Fibroblast of skin of abdomen (primary cell): ENCODE measurements at places on chromosomes 13 and 19.
A peak's percentile ranks its signal among the peaks of the same experiment; 100 is the strongest.

DNA sequence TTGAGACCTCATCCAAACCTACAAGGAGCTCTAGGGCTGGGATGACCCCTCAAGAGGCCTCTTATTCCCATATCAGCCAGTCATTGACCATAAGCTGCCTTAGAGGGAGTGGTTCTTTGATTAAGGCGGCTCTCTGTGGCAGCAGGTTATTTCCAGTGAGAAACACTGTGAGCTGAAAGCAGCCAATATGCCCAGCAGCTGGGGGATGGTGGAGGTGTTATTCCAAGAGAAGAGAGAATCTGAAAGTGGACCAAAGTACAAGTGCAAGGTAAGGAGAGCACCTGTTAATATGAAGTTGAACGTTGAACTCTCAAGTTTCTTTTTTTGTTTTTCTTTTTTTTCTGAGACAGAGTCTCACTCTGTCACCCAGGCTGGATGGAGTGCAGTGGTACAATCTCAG is 20.2 kb upstream of the FNDC3A start:
- no peak for DNase-seq

GRCh38 chr19:2729943-2730818 is 9.0 kb upstream of the DIRAS1 start:
- no peak for DNase-seq

- DNase-seq = peak; percentile 20
Measured at GRCh38 chr13:27077451-27077850, 94.2 kb downstream of the USP12 start.

DNA sequence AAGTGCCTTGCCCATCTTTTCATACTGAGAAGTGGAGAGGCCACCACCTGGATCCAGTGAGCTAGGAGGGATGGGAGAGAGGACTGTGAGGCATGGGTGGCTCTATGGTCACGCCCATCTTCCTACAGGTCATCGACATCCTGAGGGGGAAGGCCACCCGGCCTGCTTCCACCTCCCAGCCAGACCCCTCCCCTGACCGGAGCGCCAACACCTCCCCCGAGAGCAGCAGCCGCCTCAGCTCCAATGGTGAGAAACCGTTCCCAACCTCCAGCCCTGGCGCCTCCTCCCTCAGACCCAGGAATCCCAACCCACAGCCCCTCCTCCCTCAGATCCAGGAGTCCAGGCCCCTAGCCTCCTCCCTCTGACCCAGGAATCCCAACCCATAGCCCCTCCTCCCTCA is 10.1 kb downstream of the BCL3 start:
- DNase-seq = no peak

GRCh38 chr19:294946-295686 is 3.9 kb upstream of the PLPP2 start:
- DNase-seq = peak; percentile 12

- DNase-seq = no peak
Measured at GRCh38 chr19:43422689-43423066, 8.0 kb downstream of the TEX101 start.

DNA sequence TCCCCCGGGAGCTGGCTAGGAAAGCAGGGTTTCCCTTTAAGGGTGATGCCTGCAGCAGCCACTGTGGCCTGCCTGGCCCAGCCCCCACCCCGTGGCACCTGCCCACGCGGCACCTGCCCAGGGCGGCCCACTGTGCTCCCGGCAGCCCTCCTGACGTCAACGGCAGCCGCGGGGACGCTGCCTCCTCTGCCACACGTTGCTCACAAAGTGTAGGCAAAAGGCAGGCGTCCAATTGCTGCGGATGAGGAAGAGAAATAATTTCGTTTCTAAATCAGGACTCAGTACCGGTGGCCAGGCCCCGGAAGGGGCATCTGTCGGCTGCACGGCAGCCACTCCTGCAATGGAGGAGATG is 122.3 kb downstream of the URI1 start:
- no peak for DNase-seq

DNA sequence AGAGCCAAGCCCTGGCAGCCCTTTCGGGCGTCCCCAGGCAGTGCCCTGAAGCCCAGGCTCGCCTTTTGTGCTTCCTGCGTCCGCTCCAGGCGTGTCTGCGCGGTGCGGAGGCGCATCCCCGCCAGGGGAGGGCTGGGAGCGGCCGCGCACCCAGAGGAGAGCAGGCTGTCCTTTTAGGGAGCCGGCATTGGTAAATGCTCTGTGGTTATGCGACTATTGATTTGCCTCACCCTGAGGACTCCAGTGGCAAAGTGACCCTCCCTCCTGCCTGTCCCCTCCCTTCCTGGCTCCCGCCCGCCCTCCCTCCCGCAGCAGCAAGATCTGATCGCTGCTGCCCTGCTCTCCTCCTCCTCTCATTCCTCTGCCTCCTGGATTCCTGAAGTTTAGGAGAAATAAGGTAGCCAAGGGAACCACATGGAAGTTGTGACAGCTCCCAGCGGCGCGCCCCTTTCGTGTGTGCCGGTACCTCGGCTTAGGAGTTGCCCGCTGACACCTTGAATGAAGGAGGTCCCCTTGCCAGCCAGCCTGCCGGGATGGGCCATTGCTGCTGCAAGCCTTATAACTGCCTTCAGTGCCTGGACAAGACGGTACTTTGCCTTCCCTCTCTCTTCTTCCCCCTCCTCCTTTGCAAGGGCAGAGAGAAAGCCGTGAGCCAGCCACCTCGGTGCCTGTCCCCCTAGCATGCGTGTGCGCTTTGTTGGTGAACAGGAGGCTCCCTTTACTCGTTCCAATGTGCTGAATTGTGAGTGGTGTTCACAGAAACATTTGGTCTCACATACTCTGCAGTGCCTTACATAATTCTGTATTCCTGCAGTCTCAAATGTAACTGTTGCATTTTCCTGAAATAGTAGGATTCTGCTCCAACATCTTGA is 166.9 kb downstream of the SLC7A1 start:
- no peak for DNase-seq

- no peak for DNase-seq
Measured at GRCh38 chr13:76214001-76214400, 577.9 kb downstream of the LMO7 start.

- DNase-seq = peak; percentile 68
Measured at GRCh38 chr13:45989607-45990006, 62.9 kb downstream of the ZC3H13 start.

GRCh38 chr19:35294859-35295791 is 3.2 kb downstream of the MAG start:
- DNase-seq = no peak

- DNase-seq = no peak
Measured at GRCh38 chr13:80145171-80145690, 195.7 kb downstream of the SPRY2 start.

DNA sequence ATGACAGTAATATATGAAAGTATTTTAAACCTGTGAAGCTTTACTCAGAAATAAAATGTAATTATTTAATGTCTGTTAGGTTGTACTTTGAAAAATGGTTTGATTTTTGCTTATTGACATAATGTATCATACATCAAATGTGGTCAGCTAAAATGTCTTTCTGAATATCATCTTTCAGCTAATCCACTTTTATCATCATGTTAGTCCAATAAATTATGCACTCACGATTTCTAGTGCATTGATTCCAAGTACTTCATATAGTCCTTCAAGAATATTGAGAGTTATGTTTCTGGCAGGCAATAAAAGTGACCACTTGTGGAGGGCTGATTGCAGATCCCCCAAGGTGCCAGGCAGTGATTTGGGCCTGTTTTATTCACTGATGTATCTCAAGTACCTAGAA is 1204.1 kb downstream of the OLFM4 start:
- no peak for DNase-seq

DNA sequence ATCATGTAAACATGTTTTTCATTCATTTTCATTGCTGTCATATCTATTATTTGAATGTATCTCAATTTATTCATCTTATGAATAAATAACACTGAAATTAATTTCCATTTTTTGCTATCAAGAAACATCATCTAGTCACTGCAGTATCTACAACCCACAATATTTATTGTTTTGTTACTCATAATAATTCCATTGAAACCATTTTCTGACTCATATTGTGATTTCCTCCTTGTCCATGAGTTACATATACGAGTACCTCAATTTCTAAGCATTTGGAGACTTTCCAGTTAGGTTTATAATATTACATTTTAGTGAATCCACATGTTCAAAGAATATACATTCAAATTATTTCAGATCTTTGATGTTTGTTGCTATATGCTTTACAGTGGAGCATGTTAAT is 1524.0 kb downstream of the SLITRK1 start:
- DNase-seq = peak; percentile 8

GRCh38 chr13:73876323-73876722 is 257.9 kb downstream of the KLF12 start:
- DNase-seq = peak; percentile 39

DNA sequence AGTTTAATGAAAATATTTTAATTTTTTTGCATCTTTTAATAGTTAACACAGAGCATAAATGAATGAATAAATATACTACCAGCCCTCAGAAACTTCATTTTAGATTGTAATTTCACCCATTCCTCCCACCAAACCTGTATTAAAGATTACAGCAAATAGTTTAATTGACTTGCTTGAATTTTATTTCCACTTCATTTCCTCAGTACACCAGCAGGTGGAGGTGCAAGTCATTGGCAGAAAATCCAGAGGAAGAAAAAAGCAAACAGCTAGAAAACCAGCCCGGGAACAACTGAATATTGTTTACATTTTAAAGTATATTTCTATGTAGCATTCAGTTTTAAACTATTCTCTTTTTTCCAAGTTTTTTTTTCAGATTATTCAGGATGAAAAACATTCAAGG is 177.8 kb downstream of the OLFM4 start:
- DNase-seq = no peak

- DNase-seq = no peak
Measured at GRCh38 chr19:13381827-13382632, 124.2 kb downstream of the CACNA1A start.

GRCh38 chr13:84297251-84297650 is 415.0 kb upstream of the SLITRK1 start:
- peak; percentile 14 for DNase-seq

DNA sequence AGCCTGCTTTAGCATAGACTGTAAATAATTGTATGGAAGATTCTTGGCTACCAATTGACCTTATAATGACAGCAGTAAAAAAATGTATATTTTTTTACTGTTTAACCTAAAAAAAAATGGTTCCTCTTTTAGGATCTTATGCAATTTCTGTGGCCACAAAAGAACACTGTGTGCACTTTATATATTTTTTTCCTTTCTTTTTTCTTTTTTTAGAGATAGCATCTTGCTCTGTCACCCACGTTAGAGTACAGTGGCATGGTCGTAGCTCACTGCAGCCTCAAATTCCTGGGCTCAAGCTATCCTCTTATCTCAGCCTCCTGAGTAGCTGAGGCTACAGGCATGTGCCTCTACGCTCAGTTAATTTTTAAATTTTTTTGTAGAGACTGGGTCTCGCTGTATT is 6.1 kb downstream of the FLT3 start:
- no peak for DNase-seq

DNA sequence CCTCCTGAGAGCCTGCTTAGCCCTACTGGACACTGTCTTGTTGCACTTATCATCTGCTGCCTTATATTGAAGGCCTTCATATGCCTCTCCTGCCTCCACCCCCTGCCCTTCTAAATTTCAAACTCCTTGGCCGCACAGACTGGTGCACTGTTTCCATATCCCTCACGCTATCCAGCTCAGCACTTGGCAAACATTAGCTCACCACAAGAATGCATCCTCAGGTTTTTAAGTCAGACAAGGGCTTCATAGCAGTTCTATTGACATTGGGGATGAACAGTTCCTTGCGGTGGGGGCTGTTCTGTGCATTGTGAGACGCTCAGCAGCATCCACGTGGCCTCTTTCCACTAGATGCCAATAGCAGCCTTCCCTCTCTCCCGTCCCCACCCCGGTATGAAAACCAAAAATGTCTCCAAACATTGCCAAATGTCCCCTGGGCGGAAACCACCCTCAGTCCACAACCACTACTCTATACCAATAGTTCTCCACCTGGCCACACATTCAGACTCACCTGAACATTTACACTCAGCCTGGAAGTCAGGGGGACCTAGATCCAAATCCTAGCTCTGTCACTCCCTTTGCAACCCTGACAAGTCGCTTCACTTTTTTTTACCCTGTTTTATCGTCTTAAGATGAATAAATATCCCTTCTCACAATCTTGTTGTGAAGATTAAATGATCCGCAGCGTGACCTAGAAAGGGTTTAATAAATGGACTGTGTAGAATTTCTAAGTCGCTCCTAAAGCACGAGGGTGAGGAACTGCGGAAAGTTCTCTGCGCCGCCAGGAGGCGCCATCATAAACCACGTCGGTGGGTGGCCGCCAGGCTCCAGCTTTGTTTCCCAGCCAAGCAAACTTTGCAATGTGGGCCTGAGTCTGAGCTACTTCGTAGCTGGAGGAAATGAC is 3.6 kb upstream of the CEACAM3 start:
- peak; percentile 25 for DNase-seq

DNA sequence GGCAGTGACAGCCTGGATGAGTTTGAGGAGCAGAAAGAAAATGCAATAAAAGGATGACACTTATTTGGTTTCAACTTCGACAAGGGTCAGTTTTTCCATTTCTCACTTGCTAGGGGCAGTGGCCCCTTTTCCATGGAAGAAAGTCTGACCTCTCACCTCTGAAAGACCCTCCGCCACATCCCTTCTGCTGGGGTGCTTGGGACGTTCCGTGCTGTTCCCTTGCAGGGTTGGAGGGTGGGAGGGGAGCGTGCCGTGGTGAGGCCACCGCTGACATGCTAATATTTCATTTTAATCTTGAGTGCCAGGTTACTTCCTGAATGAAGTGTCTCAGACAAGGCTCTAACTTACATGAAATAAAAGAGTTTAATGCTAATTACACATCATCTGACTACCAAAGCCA is 5.2 kb upstream of the ZNF536 start:
- DNase-seq = no peak

- DNase-seq = no peak
Measured at GRCh38 chr19:35125749-35126623, 8.9 kb downstream of the LGI4 start.

- DNase-seq = no peak
Measured at GRCh38 chr19:5125797-5126497, 157.0 kb downstream of the KDM4B start.

GRCh38 chr13:22801402-22802003 is 379.3 kb upstream of the SGCG start:
- peak; percentile 6 for DNase-seq

- no peak for DNase-seq
Measured at GRCh38 chr13:25214491-25215252, 42.6 kb upstream of the AMER2 start.

GRCh38 chr13:98599502-98600328 is 22.8 kb upstream of the STK24 start:
- DNase-seq = no peak

GRCh38 chr13:113919761-113920559 is 53.9 kb downstream of the C13orf46 start:
- DNase-seq = no peak

DNA sequence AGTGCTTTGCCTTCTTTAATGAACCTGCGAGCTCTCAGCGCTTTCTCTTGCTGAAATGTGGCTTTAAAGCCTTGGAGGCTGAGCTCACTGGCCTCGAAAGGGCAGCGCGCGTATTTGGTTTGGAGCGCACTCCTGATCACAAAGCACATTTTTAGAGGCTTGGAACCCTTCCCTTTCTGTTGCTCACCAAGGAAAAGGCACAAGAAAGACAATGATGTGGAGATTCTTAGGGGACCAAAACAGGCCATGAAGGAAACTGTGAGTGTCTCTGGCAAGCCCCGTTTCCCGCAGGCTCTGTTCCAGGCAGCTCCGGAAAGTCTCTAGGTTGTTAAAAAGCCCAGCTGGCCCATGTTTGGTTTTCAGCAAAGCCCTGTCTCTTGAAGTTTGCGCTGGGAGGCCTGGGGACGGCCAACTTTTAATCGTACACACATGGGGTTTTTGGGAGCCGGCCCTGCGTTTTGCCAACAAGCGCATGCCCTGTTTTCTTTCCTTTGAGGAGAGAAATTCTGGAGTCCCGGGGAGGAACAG is 9.4 kb upstream of the SPC24 start:
- DNase-seq = peak; percentile 81

GRCh38 chr19:19061506-19061905 is 2.3 kb upstream of the SLC25A42 start:
- DNase-seq = no peak
